ENCODE measurements at places on chromosomes 2 and 18.

DNA sequence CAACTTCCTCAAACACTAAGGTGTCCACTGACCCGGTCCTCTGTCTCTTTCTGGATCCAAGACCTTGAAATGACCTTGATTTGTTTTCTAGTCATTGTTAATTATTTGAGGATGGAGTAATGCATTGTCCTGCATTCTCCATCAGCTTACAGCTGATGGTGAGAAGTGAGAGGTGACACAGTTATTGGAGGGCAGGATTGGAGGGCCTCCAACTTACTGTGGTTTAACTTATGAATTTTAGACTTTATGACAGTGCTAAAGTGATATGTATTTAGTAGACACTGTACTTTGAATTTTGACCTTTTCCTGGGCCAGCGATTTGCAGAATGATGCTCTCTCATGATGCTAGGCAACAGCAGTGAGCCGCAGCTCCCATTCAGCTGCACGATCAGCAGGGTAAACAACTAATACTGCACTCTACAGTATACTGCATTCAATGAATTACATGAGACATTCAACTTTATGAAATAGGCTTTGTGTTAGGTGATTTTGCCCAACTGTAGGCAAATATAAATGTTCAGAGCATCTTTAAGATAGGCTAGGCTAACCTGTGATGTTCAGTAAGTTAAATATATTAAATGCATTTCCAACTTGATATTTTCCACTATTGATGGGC, 200.0 kb upstream of the MEX3C start:
- no peak for DNase-seq

GRCh38 chr2:103288696-103289095, 526.9 kb downstream of the TMEM182 start:
- no peak for DNase-seq

GRCh38 chr2:111159641-111160040, 38.9 kb downstream of the BCL2L11 start:
- DNase-seq = no peak

DNA sequence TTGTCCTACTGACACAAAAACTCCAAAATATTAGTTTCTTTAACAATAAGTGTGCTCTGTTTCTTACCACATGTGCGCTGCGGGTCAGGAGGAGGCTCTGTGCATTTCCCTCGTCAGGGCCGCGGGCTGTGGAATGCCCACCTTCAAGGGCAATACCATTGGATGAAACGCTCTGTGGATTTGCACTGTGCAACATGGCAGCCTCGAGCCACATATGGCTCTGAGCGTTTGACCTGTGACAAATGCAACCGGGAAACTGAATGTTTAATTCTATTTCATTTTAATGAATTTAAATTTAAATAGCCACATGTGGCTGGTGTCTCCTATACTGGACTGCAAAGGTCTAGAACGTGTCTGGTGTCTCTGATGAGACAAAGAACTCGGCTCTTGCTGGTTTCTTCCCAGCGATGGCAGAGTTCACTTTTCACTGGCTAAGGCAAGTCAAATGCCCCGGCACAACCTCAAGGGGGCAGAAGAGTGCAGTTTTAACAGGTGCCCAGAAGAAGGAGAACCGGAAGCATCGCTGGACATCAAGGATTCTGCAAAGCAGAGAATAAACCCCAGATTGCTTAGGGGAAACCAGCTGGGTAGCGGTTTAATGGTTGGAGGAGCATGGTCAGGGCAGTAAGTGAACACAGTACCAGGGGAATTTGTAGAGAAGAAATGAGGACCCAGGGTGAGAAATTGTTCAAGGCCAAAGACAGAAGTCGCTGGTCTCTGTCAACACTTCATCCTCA, 37.0 kb upstream of the TMEM18 start:
- DNase-seq = peak; percentile 16

- DNase-seq = no peak
Observed at GRCh38 chr18:22114526-22115321, 54.7 kb upstream of the GATA6 start.

Data from CD4-positive, alpha-beta T cell treated with Interleukin-2 at 100 ng/mL for 4 hours (primary cell).